NCI-H774 (cell line): ENCODE measurements at places on chromosomes 13 and 19.

GRCh38 chr13:79434556-79434955 is 28.5 kb upstream of the RBM26 start:
- no peak for DNase-seq

GRCh38 chr19:20237773-20238623 is 71.0 kb downstream of the ZNF486 start:
- DNase-seq, result peak; percentile 89

- no peak for DNase-seq
Measured at GRCh38 chr13:32098272-32098671, 66.7 kb downstream of the FRY start.

- DNase-seq, result no peak
Measured at GRCh38 chr19:29549105-29550070, 23.6 kb downstream of the VSTM2B start.

GRCh38 chr13:44231786-44232516 is 141.7 kb upstream of the SERP2 start:
- DNase-seq, result peak; percentile 33
